ENCODE measurements at places on chromosomes 6 and 20. TPM values are rescaled to one million over a fixed set of nuclear protein-coding genes. Genes with fewer than 3 reads are reported as not detected.

SMPDL3A gene
- 7.3 TPM for total RNA-seq

TMEM200A gene
- 14.9 TPM for total RNA-seq

FAM162B gene
- total RNA-seq = not detected

LY6G6C gene
- 0.66 TPM for total RNA-seq

CEP43 gene
- 16.0 TPM for total RNA-seq

PGK2 gene
- not detected for total RNA-seq

SMOC2 gene
- 0.93 TPM for total RNA-seq

CDKN1A gene
- total RNA-seq = 932 TPM

STK35 gene
- total RNA-seq = 18.1 TPM

PACSIN1 gene
- total RNA-seq = 0.46 TPM

BTN1A1 gene
- not detected for total RNA-seq

ZNF165 gene
- total RNA-seq = 0.48 TPM

OR14J1 gene
- not detected for total RNA-seq

CTAGE9 gene
- not detected for total RNA-seq

TFAP2D gene
- not detected for total RNA-seq

FAM217A gene
- not detected for total RNA-seq

CAGE1 gene
- total RNA-seq = 0.30 TPM

CGAS gene
- 0.16 TPM for total RNA-seq

PKIG gene
- 27.8 TPM for total RNA-seq

PRKN gene
- total RNA-seq = 1.5 TPM

ASIP gene
- total RNA-seq = not detected

GFOD1 gene
- total RNA-seq = 10.8 TPM

SYS1 gene
- 25.2 TPM for total RNA-seq

IPCEF1 gene
- 0.16 TPM for total RNA-seq

MAP1LC3A gene
- 52.3 TPM for total RNA-seq

SALL4 gene
- 15.0 TPM for total RNA-seq

ACSS1 gene
- total RNA-seq = 0.24 TPM

CENPQ gene
- 3.4 TPM for total RNA-seq

HCRTR2 gene
- 0.36 TPM for total RNA-seq

PRPH2 gene
- not detected for total RNA-seq

GRIK2 gene
- 2.5 TPM for total RNA-seq

PRR3 gene
- 13.0 TPM for total RNA-seq

RUNX2 gene
- total RNA-seq = 26.1 TPM

TCF15 gene
- total RNA-seq = not detected

NKAIN2 gene
- not detected for total RNA-seq

BPIFB4 gene
- total RNA-seq = not detected

WDR27 gene
- 31.2 TPM for total RNA-seq

BANF2 gene
- total RNA-seq = not detected

RIPPLY2 gene
- total RNA-seq = not detected

GLP1R gene
- not detected for total RNA-seq

TNXB gene
- 1.8 TPM for total RNA-seq

PNLDC1 gene
- 0.11 TPM for total RNA-seq

MCHR2 gene
- total RNA-seq = not detected

KHDC1L gene
- not detected for total RNA-seq

ZDHHC14 gene
- total RNA-seq = 6.8 TPM

DAAM2 gene
- 50.3 TPM for total RNA-seq
